ENCODE measurements at places on chromosomes 12 and 14. TPM values are rescaled to one million over a fixed set of nuclear protein-coding genes. Genes with fewer than 3 reads are reported as not detected.

Gene UBE3B
- total RNA-seq: 59.7 TPM

Gene WNT5B
- total RNA-seq: 16.1 TPM

Gene FGF23
- 0.31 TPM for total RNA-seq

Gene SERPINA12
- not detected for total RNA-seq

Gene PLA2G1B
- total RNA-seq: not detected

Gene RNASE7
- total RNA-seq: 1.2 TPM

Gene LIN7A
- total RNA-seq: 4.3 TPM

Gene RPL10L
- total RNA-seq: not detected

Gene CYP46A1
- total RNA-seq: 3.1 TPM

Gene GOLGA3
- 91.2 TPM for total RNA-seq

Gene NKX2-1
- total RNA-seq: not detected

Gene FGD4
- total RNA-seq: 54.9 TPM

Gene MYH6
- total RNA-seq: 3.3 TPM

Gene BDKRB1
- total RNA-seq: 1.8 TPM

Gene HOXC4
- 0.21 TPM for total RNA-seq

Gene PTGER2
- total RNA-seq: 0.21 TPM

Gene TSHR
- total RNA-seq: 1.7 TPM

Gene COX8C
- total RNA-seq: not detected

Gene NGB
- not detected for total RNA-seq

Gene KRT74
- total RNA-seq: 0.10 TPM

Gene MYF6
- 164 TPM for total RNA-seq

Gene TDRD9
- 1.0 TPM for total RNA-seq

Gene TAS2R30
- 16.9 TPM for total RNA-seq

Gene GLT1D1
- total RNA-seq: 1.8 TPM

Gene KCNA5
- 3.7 TPM for total RNA-seq

Gene COQ6
- 67.0 TPM for total RNA-seq

Gene SETD1B
- 5.5 TPM for total RNA-seq

Gene CHST11
- 5.8 TPM for total RNA-seq

Gene NUAK1
- 31.5 TPM for total RNA-seq

Gene TMEM132C
- total RNA-seq: 8.7 TPM

Measured in tongue (tissue), 3 donors.